Astrocyte of the spinal cord (primary cell): ENCODE measurements at places on chromosomes 12 and 14.

- peak; percentile 67 for DNase-seq
These were observed 727 bp downstream of the LDHB start for GRCh38 chr12:21656905-21657325.

DNA sequence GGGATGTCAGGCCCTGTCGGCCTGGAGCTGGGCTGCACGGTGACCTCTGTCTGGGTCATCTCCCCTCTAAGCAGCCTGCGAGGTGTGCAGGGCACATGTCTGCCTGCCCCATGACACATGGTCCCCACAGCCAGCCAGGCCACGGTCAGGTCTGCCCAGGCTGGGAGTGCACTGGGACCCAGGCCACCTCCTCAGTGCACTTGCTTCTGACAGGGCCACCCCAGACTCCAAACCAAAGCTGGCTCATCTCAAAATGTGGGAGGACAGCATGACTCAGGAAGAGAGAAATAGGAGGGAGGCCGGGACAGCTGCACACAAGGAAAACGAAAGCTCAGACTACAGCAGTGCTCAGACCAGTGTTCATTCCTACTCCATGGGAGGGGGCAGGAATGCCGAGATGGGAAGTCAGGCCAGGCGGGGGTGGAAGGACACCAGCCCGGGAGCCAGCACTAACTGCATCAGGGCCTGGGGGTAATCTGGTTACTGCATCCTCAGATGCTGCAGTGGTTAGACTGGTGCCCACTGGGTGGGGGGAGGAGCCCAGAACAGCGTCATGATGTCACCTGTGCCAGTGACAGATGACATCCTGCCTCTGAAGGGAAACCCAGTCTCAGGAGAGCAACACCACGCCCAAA, 4.0 kb downstream of the P2RX2 start:
- DNase-seq: peak; percentile 64

GRCh38 chr12:608413-608812, 54.8 kb downstream of the NINJ2 start:
- no peak for DNase-seq

DNA sequence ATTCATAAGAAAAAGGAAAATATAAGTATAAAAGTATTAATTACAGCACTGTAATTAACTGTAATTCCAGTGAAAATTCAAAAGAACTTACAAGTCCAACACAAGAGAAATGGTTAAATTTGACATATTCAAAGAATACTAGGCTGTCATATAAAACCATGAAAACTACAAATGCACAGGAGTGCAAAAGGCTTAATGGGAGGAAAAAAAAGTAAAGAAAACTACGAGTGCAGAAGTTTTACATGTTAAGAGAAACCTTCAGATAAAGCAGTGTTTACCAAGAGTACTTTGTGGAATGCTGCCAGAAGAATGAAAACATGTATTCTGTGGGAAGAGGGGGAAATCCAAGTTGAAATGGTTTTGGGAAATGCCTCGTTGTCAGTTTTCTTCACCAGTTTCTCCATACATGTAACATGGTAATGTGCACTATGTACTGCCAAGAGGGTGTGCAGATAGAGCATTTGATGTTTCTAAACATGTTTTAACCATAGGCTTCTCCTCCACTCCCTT, 9.1 kb downstream of the HEATR5A start:
- peak; percentile 7 for DNase-seq

- peak; percentile 44 for DNase-seq
These were observed 52.6 kb downstream of the IFT81 start for GRCh38 chr12:110176745-110177144.

- peak; percentile 28 for DNase-seq
These were observed 36.3 kb downstream of the STON2 start for GRCh38 chr14:81363746-81364378.

GRCh38 chr12:128977441-128977840, 124.2 kb downstream of the GLT1D1 start:
- DNase-seq: no peak

- no peak for DNase-seq
These were observed 32.7 kb downstream of the CACNA2D4 start for GRCh38 chr12:1885599-1886245.

- no peak for DNase-seq
These were observed 32.0 kb downstream of the ANAPC7 start for GRCh38 chr12:110371408-110372055.

- DNase-seq: no peak
These were observed 1.9 kb downstream of the RIMKLB start for GRCh38 chr12:8699714-8700113.

- peak; percentile 39 for DNase-seq
These were observed 1638.7 kb upstream of the SEL1L start for GRCh38 chr14:83172363-83172762.

DNA sequence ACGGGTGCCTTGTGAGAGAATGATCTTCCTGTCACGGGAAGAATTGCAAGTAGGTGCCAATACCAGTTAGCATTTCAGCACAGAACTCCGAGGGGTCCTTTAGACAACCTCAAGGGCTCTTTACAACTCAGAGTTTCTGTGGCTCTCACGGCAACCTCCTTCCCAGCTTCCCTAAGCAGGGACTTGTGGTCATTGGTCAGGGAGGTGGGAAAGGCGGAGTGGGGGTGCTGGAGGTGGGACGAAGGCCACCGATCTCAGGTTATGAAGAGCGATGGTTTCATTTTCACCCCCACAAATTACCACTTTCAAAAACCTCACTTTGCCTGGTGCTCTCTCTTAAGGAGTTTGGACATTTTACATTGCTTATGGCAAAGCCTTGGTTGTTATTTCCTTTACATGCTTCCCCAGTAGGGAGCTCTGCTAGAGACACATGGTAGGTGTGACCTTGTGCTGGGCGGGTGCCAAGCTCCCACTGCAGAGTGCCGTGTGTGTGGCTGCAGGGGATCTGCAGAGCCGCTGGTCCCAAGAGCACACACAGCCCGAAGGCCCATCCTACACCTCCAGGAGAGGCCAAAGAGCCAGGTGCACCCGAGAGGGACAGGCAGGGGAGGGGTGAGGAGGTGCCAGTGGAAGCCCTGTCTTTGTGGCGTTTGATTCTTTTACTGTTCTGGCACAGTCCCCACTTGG, 21.4 kb downstream of the BCL2L14 start:
- DNase-seq: peak; percentile 54

DNA sequence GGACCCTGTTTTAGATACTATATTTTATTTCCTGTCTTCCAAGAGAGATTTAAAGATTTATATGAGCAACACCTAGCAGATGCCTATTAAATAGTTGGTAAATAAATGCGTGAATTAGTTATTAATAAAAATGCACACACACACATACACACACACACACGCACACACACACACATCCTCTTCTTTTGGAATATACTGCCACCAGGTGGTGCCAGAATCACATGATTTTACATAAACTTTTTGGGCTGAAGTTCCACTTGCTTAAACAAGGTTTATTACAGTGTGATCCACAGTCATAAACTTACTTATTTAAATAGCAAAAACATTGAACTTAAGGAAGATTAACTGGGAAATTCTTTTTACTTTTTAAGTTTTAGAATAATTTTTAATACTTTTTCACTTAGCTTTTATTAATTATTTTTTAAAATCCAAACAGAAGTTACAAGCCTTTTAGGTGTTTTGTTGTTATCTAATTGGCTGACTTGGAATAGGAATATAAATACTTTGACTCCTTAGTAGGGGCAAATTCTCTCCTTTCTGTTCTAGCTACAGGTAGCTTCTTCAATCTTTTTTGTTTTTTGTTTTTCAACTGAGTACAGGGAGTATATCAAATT, 17.5 kb downstream of the RAD51B start:
- peak; percentile 87 for DNase-seq

GRCh38 chr14:55897031-55897430, 221.2 kb upstream of the PELI2 start:
- DNase-seq: no peak

DNA sequence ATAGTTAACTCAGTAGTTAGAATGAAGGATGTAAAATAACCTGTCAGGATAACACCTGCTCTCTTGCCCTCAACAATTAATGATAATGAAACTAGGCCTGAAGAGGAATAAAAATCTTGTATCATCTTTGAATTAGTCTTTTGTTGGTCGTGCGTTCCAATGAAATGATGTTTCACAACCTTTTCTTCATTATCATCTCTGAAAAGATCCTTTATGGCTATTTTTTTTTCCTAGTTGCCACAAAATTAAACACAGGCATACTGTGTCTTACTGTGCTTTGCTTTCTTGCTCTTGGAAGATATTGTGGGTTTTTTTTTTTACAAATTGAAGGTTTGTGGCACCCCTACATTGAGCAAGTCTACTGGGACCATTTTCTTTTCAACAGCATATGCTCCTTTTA, 128.6 kb downstream of the BICD1 start:
- no peak for DNase-seq

- peak; percentile 34 for DNase-seq
These were observed 207.8 kb downstream of the CRADD start for GRCh38 chr12:93884794-93885460.

- DNase-seq: no peak
These were observed 305.5 kb downstream of the CEP128 start for GRCh38 chr14:80636071-80636470.

DNA sequence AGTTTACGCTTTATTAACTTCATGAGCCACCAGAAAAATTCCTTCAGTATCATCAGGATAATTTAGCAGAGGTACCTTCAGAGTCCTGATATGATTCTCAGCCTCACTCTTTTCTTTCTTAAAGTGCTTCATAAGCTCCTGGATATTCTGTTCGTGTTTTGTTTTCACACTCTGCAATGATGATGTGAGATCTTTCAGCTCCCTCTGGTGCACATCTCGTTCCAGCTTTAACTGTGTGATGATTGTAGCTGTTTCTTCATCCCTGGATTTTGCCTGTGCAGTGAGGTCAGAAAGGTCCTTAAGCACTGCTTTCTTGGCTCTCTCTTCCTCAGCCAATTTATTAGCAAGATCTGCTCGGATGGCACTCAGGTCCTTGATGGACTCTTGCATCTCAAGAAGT, 156.7 kb downstream of the CEP128 start:
- no peak for DNase-seq

GRCh38 chr12:1574865-1575259, 19.5 kb downstream of the FBXL14 start:
- peak; percentile 61 for DNase-seq

GRCh38 chr12:49843876-49844437, 1.1 kb upstream of the BCDIN3D start:
- no peak for DNase-seq

DNA sequence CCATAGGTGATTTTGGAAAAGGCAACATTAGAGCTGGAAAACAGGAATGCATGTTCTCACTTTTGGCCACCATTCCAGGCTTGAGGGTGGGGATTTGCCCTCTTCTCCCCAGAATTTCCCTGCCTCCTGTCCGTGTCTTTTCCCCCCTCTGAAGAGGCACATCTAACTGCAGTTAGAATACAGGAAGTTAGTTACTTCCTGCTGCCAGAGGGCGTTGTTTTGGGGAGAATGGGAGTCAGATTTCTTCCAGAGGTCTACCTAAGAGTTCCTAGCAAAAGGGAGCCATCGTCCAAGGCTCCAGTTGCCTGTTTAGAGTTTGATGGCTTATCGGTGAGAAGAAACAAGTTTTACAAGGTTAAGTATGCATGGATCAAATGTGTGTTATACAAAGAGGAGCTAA, 112.8 kb upstream of the IGF1 start:
- DNase-seq: no peak

- DNase-seq: no peak
These were observed 44.3 kb upstream of the TRIM9 start for GRCh38 chr14:51139121-51139681.

DNA sequence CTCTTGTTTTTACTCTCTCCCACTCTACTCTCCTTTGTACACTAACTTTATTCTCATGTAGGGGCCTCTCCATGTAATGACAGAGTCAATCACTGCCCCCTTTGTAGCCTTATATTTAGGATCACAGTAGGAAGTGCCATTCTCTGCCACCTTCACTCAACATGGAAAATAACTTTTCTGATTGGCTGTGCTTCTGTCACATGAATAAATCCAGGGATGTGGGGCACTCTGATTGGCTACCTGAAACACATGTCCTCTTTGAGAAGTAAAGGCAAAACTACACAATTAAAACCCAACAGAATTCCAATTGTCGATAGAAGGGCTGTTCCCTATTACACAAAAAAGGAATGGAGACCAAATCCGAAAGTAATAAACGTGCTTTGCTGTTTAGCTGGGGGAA, at the start of gene RNASE9:
TSS of gene RNASE9 (minus strand) at position 87 of the 400 bp plus-strand sequence.
- DNase-seq: no peak

GRCh38 chr14:102424520-102424919, 61.8 kb downstream of the TECPR2 start:
- no peak for DNase-seq

- DNase-seq: no peak
These were observed 50.6 kb upstream of the FLRT2 start for GRCh38 chr14:85479306-85479705.

DNA sequence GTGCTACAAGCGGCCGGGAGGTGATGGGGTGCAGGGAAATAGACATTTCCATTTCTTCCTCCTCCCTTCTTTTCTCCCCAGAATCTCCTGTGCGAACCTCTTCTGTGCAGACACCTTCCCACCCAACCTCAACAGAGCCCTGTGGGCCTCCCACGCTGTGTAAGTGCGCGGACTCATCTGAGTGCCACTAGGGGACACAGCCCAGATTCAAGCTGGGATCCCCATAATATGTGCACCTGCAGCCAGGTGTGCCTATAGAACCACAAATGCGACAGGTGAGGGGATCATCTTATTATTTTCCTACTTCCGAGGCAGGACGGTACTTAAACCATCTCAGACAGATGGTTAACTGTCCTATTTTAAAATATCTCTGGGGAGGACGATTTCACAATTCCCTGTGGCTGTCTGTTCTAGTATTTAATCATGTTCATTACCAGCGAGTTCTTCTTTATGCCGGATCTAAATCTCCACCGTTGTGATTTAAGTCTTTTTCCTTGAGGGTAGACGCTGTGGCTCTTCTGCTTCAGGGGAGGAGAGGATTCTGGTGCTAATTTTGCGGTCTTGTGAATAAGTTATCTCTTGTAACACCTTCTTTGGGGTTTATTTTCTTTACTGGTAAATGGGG, 17.2 kb upstream of the CACNA1C start:
- DNase-seq: no peak

DNA sequence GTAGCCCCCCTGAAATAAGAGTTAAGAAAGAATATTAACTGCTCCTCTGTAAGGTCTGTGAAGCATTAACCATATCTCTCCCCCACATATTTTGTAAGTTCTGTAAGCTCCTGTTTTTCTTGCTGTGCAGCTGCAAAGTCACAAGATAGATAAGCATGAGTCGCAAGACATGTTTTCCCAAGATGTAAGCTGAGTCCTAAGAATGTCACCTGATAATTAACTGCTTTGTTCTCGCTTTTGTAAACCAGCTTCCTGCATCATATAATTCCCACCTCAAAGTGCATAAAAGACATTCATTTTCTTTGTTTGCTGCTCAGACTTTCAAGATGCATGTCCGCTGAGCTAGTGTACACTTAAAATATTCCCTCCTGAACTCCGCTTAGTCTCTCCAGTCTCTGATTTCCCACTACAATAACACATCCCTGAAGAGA, 27.0 kb upstream of the PHC1 start:
- no peak for DNase-seq

GRCh38 chr14:54629183-54629582, 62.3 kb downstream of the SAMD4A start:
- DNase-seq: no peak

DNA sequence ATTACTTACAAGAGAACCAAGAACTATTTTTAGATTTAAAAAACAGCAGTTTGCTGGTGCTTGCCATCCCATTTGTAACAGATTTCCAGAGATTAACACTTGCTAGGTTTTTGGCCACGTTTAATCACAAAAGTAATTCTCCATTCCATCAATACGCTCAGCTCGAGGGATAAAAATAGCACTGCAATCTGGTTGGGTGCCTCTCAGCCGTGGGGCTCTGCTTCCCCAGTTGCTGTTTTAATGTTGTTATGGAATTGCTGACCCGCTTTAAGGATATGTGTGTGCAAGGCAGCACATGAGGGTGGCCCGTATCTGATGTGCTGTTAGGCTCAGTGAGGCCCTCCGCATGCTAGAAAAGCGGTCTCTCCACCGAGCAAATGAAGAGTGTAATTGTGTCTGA, 222.2 kb upstream of the TMEM260 start:
- no peak for DNase-seq
